ENCODE measurements at places on chromosomes 13 and 19.

- DNase-seq = no peak
Measured at GRCh38 chr13:32726374-32727037, 140.3 kb downstream of the PDS5B start.

DNA sequence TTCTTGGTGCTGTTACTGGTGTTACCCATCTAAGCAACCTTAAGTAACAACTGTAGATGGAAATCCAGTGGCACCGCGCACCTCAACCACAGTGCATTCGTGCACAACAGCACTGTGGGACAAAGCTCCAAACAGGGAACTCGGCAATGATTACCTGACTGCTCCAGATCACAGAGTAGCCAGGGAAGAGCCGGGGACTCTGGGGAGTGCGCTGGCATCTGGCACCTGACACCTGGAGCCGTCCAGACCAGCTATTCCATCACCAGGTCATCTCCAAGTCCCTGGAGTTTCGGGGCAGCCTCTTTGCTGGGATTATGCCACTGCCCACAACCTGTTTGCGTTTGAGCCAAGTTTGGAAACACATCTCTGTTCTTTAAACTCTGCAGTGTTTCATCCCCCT, 62.0 kb downstream of the COL4A1 start:
- DNase-seq = no peak

GRCh38 chr13:51502153-51502651, 49.4 kb upstream of the INTS6 start:
- DNase-seq = no peak

DNA sequence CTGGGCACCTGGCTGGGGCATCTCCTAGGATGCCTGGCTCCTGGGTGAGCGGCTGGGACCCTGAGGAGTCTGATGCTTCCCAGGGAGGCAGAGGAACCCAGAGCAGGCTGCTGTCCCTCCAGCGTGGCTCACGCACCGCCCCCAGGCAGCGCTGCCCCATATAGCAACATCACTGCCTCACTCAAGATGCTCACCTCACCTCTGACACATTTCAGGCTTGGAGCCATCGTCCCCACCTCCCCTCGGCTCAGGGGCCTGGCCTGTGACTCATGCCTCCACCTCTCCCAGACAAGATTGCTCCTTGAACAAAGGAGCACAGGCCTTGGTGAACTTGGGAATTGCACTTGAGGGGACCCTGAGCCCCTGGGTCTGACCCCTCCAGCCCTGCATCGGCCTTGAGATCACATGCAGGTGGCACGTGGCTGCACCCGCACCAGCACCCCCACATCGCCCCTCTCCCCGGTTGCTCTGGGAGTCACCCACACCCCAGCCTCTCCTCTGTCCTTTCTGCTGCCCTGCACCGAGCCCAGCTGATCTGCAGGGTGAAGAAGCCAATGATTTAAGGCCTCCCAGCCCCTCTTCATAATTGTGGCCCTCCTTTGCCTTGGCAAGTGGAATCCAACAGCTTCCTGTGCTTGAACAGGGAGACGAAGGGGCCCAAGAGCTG, 11.2 kb downstream of the CEBPA start:
- no peak for DNase-seq

- DNase-seq = no peak
Measured at GRCh38 chr13:110648146-110648819, 32.9 kb downstream of the NAXD start.

DNA sequence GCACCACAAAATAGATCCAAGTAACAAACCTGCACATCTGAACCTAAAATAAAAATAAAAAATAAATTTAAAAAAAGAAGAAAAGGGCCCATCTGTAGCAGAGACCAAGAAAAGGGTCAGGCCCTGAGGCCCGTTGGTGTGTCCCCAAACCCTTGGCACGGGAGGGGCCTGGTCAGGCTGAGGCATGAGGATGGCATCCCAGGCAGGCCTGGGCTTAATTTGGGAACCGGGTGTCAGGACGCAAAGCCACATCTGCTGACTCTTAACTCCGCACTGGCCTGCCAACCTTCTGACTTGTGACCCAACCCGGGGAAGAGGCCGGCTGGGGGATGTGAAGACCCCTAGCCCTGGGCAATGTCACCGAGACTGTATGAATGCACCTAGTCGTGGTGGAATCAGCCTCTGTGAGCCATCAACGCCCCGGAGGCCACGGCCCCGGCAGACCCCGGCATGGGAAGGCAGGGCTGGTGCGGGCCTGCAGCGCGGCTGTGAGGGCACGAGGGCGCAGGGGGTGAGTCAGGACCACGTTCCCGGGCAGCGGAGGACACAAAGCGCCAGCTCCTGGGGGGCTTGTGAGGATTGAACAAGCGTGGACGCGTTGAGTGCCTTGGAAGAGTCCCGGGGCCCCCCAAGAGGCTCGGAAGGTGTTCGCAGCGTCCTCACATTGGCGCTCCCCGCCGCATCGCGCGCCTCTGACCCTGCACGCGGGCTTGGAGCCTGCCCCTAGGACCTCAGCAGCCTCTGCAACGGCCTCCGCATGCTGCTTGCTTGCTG, 38.2 kb downstream of the ATP12A start:
- DNase-seq = no peak

DNA sequence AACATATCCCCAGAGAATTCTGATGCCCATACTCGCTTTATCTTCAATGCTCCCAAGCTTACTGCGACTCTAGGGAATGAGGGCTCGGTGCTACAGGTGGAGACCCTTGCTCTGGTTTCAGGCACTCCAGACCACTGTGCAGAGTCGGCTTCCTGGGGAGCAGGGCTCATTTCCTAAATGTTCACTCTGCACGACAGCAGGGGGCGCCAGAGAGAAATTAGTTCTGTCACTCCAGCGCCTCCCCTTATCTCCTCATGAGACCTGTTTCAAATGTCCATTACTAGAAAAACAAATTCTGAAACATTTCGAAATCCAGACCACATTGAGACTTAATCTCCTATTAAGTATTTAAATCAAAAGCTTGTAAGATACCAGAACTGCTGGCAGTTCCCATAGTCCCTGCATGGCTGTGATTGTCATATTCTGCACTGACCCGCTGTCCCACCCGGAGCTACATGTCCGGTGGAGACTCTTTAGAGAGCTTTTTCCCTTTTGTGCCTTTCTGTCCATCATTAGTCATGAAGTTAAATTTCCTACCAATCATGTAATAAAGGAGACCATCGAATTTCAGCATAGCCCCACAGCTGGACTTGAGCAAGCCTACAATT, 22.4 kb downstream of the EPSTI1 start:
- peak; percentile 70 for DNase-seq

DNA sequence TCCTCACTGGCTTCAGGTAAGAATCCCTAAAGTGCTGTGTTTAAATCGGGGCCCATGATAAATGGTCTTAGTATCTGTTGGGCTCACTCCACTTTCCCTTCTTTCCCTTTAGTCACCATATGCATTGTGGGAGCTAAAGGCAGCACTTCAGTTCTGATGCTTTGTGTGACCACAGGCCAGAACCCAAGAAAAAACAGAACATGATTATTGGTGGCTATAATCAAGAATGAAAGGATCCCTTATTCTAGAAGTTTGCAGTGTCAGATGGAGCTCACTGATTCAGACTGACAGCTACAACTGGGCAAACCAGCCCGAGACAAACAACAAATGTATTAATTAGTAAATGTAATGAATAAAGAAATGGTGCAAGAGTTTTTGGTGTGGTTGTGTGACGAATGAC, 57.3 kb upstream of the POMP start:
- DNase-seq = no peak

DNA sequence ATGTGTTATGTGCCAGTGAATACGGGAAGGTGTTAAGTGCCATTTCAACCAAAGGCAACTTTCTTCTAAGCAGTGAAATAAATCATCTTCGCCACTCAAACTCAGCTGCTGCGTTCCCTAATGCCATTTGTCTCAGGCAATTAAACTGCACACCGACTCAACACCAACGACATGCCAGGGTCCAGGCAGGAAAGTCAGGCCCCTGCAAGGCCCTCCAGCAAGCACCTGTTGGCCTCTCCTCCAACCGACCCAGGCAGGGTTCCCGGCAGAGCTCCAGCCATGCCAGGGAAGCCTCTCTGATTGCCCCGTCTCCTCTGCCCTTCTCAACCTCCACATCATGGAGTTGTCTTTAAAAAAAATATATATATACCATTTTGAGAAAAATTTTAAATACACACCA, 21.8 kb downstream of the SAFB2 start:
- no peak for DNase-seq

DNA sequence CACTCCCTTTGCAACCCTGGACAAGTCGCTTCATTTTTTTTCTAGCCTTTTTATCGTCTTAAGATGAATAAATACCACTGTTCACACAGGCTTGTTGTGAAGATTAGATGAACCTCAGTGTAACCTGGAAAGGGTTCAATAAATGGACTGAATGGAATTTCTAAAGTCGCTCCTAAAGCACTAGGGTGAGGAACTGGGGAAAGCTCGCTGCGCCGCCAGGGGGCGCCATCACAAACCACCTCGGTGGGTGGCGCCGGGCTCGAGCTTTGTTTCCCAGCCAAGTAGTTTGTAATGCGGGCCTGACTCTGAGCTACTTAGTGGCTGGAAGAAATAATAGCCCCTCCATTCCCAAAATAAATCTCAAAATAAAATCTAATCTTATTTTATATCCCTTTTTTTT, 2.2 kb upstream of the CEACAM6 start:
- peak; percentile 49 for DNase-seq

DNA sequence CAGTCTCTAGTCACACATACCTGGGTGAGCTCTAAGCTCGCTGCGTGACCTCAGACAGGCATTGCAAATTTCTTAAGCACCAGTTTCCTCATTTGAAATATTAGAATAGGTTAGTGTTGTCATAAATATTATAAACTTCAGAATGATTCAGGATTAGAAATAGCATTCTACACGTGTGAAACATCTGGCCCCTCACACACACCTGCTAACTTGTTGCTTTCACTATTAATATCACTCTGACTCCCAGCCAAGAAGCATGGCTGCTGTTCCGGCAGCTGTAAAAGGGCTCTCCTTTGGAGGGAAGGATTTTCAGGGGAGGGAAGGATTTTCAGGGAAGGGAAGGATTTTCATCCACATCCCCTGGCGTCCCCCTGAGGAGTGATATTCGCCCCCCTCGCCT, 161.3 kb upstream of the GPR12 start:
- no peak for DNase-seq

GRCh38 chr13:46816371-46816770, 19.4 kb upstream of the ESD start:
- no peak for DNase-seq

GRCh38 chr13:40464337-40465014, 202.0 kb downstream of the FOXO1 start:
- no peak for DNase-seq

DNA sequence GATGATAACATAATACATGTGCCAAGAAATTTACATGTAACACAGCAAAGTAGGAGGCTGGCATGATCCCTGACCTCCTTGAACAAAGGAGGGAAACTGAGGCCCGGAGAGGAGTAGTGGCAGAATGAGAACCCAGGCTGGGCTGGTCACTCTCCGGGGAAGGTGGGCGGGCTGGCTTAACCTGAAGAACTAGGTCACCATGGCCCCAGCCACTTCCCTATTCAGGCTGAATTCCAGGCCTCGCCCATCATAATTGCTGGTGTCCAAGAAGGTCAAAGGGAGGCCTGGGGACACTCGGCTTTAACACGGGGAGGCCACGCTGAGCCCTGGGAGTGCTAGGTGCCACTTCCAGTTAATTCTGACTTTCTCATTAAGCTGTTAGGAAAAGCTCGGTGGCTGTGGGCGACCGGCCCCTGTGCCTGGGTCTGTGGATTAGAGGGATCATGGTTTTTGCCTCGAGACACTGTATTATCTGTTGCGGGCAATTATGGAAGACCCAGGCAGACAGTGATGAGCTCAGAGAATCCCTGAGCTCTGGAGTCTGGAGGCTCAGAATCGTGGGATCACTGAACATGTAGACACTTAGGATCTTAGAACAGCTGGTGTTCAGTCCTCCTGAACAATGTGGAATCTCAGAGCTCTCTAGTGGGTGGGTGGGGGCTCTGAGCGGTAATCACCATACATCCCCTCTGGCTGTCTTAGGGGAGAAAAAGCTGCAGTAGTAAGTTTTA, 5.0 kb upstream of the TINCR start:
- peak; percentile 23 for DNase-seq

DNA sequence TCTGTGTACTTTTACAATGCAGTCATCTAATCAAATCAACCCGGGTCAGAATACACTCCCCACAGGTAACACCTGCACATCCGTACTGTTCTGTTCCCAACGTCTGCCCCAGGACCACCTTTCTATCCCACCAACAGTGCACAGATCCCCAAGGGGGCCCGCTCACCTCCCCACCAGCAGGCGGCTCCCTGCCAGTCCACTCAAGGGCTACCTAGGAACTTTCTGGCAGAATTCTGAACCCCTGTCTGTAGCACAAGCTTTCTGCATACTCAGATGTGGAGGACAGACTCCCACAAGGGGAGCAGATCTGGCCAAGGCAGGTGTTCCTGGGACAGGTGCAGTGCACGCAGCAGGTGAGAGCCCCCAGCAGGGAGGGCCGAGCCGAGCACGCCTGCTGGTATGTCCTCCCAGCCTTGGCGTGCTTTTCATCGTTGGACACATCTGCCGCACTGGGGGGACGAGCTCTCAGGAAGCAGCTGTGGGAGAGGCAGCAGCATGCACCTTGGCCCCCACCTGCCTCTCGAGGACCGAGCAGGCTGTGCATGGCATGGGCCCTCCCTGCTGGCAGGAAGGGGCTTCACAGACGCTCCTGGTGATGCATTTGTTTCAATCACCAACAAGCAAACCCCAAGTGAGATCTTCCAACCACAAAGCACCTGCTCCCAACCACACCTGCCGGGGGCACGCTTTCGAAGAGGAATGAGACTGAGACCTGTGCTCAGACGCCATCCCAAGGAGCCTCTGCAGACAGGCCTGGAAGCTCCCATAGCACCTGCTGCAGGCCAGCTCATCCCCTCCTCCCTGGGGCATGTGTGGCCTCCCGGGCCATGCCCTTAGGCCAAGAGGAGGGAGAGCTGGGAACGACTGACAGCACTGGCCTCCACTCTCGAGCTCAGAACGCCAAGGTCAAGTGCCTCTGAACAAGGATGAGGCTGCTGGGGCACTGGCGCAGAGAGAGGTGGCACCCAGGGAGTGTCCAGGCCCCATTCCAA, 35.9 kb downstream of the RAB20 start:
- peak; percentile 90 for DNase-seq

DNA sequence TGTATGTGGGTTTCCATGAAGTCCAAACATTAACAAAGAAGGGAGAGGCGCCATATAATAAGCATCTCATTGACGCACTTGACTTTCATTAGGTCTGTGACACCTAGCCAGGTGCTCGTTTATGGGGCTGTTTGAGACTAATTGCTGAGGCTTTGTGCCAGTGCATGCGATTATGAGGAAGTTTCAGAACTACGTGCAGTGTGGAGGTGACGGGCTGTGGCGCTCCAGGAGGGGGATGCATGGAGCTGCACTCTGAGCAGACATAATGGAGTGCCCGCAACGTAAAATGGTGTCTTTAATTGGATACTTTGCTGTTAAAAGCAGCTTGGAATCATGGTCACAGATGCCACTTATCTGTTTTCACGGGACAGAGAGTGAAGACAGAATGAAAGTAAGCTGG, 223.2 kb downstream of the FGF9 start:
- DNase-seq = no peak

DNA sequence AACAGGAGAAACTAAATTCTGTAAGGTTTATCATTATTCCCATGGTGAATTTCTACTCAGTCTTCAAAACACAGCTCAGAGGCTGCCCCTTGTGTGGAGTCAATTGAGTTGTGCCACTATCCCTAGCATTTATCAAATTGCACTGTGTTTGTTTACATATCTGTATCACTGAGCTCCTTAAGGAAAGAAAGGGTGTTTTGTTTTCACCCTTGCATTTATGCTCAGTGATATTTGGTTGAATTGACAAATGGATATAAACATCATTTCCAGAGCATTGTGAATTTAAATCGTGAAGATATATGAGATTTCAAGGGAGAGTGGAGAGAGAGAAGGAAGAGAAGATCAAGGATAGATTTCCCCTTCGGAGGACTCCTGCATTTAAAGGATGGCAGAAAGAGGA, 55.1 kb upstream of the TNFRSF19 start:
- DNase-seq = no peak

- peak; percentile 60 for DNase-seq
Measured at GRCh38 chr13:99269627-99270241, 11.6 kb upstream of the GPR18 start.

Measured in SW480 (cell line).